MCF 10A (cell line): ENCODE measurements at places on chromosomes 3 and 15. TPM values are rescaled to one million over a fixed set of nuclear protein-coding genes. Genes with fewer than 3 reads are reported as not detected.

The TM4SF1 gene
- 20.1 and 27.7 TPM in 2 replicates for total RNA-seq

The RASL12 gene
- not detected in 2 replicates for total RNA-seq

DNA sequence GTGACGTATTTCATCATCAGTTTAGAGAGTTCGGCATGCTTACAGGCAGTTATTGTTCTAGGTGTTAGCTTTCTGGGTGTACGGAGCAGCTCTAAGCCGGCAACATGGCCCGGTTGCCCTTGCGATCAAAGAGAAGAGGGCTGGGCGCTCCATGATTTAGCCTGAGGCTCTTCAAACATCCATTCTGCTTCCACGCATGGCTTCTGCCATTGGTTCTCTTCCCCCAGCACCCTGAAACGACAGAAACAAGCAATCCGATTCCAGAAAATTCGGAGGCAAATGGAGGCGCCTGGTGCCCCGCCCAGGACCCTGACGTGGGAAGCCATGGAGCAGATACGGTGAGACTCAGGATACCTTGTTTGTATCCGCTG is 574 bp downstream of the NGRN start:
- peak overlapping the region; percentile 96 for H3K27ac ChIP-seq
- H3K36me3 ChIP-seq = peaks cover 28% of the 10 kb centered on the region
- H3K4me1 ChIP-seq = peaks cover 39% of the 10 kb centered on the region
- H3K4me3 ChIP-seq = peak overlapping the region; percentile 97
- peak; percentile 40 for DNase-seq

- H3K4me1 ChIP-seq = no peaks in the 10 kb centered on the region
- no peak for DNase-seq
- no peak overlapping the region for H3K27ac ChIP-seq
Measured at GRCh38 chr3:43019006-43019809, 40.1 kb downstream of the GASK1A start.

- H3K4me1 ChIP-seq = peaks cover 20% of the 10 kb centered on the region
- peak; percentile 21 for DNase-seq
- peak overlapping the region; percentile 71 for H3K27ac ChIP-seq
- peaks cover 10% of the 10 kb centered on the region for H3K27me3 ChIP-seq
- peaks cover 5% of the 10 kb centered on the region for H3K36me3 ChIP-seq
- H3K4me3 ChIP-seq = no peak overlapping the region
Measured at GRCh38 chr3:146968204-146968651, 363.1 kb upstream of the PLSCR5 start.

- peaks cover 26% of the 10 kb centered on the region for H3K4me1 ChIP-seq
- no peak for DNase-seq
- H3K4me3 ChIP-seq = no peak overlapping the region
- no peaks in the 10 kb centered on the region for H3K27me3 ChIP-seq
- no peaks in the 10 kb centered on the region for H3K36me3 ChIP-seq
Measured at GRCh38 chr15:56036546-56037067, 43.2 kb upstream of the NEDD4 start.

DNA sequence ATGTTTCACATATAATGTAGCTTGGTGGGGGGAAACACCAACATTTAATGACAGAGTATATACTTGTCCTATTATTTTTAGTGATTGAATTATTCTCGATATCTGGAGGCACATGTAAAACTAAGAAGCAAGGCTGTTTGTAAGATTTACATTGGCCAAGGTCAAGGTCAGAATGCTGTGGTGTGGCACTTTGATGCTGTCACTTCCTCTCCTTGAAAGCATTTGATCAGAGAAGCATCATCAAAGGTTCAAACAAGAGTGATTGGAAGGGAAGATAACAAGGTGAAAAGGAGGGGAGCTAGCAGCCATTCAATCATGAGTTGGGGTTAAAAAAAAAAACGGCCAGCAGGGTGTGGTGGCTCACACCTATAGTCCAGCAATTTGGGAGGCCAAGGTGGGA is 26.4 kb downstream of the RTF1 start:
- no peaks in the 10 kb centered on the region for H3K27me3 ChIP-seq
- no peaks in the 10 kb centered on the region for H3K4me1 ChIP-seq
- no peak for DNase-seq
- H3K27ac ChIP-seq = no peak overlapping the region
- no peak overlapping the region for H3K4me3 ChIP-seq

DNA sequence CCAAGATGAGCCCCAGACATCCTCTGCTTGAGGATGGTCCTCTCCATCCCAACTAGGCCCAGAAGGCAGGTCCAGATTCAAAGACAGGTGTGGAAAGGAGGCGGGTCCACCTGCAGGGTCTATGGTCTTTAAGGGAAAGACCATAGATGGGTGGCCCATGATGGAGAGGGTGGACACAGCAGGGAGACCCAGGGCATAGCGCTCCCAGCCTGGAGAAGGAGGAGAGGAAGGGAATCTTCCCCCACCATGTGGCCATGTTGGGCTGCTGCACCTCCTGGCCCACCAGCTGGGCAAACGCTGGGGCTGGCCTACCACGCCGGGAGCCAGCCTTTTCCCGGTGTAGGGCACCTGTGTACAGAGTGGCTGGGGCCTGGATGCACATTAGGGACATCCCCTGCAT is 265.2 kb upstream of the TLE3 start:
- no peaks in the 10 kb centered on the region for H3K4me1 ChIP-seq
- H3K36me3 ChIP-seq = no peaks in the 10 kb centered on the region
- peak; percentile 34 for DNase-seq

- H3K4me1 ChIP-seq = peaks cover 43% of the 10 kb centered on the region
- H3K4me3 ChIP-seq = no peak overlapping the region
- peaks cover 9% of the 10 kb centered on the region for H3K36me3 ChIP-seq
- H3K27me3 ChIP-seq = no peaks in the 10 kb centered on the region
- DNase-seq = no peak
- H3K27ac ChIP-seq = peak overlapping the region; percentile 59
Measured at GRCh38 chr3:146504498-146505197, 35.3 kb upstream of the PLSCR2 start.

- H3K4me3 ChIP-seq = no peak overlapping the region
- no peak overlapping the region for H3K27ac ChIP-seq
Measured at GRCh38 chr3:168047936-168048335, 47.8 kb downstream of the GOLIM4 start.
